Brain (organoid and tissue), 16 donors: ENCODE measurements at places on chromosomes 6 and 20. TPM values are rescaled to one million over a fixed set of nuclear protein-coding genes. Genes with fewer than 3 reads are reported as not detected.

Gene SLC17A1
- not detected for polyA plus RNA-seq

Gene KATNA1
- polyA plus RNA-seq: 13.6 TPM

Gene ARMH2
- polyA plus RNA-seq: not detected

Gene THBD
- 3.6 TPM for polyA plus RNA-seq

Gene CALHM4
- polyA plus RNA-seq: not detected

Gene ZNF76
- 43.0 TPM for polyA plus RNA-seq

Gene SGK2
- 7.3 TPM for polyA plus RNA-seq
